ENCODE measurements at places on chromosomes 11 and 22.

DNA sequence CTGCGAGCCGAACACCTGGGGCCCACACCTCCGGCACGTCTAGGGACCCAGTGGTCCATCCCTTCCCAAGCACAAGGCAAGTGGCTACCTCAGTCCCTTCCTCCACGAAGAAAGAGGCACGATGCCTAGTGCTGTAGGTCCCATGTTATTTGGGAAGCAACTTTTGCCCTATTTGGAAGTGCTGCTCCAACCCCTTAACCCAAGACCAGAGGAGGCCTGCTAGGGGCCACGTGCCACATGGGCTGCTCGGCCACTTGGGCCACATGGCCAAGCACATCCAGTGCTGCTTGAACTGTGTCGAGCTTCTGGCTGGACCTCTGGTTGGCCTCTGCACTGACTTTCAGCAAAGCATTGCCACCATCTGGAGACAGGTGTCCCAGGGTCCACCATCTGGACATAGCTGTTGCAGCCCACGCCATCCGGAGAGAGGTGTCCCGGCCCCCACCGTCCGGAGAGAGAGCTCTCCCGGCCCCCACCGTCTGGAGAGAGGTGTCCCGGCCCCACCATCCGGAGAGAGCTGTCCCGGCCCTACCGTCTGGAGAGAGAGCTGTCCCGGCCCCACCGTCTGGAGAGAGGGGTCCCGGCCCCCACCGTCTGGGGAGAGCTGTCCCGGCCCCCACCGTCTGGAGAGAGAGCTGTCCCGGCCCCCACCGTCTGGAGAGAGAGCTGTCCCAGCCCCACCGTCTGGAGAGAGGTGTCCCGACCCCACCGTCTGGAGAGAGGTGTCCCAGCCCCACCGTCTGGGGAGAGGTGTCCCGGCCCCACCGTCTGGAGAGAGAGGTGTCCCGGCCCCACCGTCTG is 6.5 kb upstream of the B4GALNT4 start:
- no peak for DNase-seq

DNA sequence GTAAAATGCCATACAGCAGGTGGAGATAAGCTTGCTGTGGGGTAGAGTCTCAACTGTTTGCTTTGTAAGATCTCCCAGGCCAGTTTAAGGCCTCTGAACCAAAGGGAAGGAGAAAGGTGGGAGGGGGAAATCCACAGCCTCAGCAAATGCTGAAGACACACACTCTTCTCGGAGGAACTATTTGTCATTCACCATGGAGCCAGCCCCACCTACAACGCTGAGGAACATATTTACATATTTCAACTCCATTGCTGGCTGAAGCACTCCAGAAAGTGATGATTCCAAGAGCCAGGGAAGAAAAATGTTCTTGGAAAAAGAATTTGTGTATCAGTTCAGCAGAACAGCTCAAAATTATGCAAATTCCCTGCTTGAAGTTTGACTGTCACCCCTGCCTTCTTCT is 6.5 kb downstream of the TENM4 start:
- DNase-seq, result no peak

- DNase-seq, result no peak
Measured at GRCh38 chr22:17570851-17571631, 7.7 kb downstream of the SLC25A18 start.

GRCh38 chr11:61007956-61008896 is 36.7 kb downstream of the CD6 start:
- DNase-seq, result no peak

- DNase-seq, result no peak
Measured at GRCh38 chr11:126754591-126755426, 245.8 kb downstream of the KIRREL3 start.

DNA sequence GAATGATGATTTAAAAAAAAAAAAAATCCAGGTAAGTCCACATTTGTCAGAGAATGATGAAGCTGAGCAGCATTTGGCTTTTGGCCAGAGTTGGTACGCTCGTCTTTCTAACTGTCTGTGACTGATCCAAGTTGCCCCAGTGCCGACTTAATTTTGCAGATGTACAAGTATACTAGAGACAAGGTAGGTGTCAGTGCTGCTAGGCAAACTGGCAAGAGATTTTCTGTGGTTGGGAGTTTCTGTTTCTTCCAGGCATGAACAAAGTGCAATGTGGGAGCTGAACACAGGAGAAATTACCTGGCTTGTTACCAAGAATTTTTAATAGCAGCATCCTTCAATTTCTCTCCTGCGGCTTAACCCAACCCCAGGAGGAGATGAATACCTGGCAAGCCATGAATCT is 307.7 kb downstream of the BUD13 start:
- DNase-seq, result no peak

GRCh38 chr11:95918056-95918455 is 5.9 kb downstream of the MTMR2 start:
- no peak for DNase-seq
